WERI-Rb-1 (cell line): ENCODE measurements at places on chromosomes 3 and 15.

- no peak for DNase-seq
Observed at GRCh38 chr3:22585504-22585903, 617.6 kb upstream of the UBE2E2 start.

GRCh38 chr15:90000186-90001001 lies 730 bp upstream of the ZNF710 start:
- no peak for DNase-seq

DNA sequence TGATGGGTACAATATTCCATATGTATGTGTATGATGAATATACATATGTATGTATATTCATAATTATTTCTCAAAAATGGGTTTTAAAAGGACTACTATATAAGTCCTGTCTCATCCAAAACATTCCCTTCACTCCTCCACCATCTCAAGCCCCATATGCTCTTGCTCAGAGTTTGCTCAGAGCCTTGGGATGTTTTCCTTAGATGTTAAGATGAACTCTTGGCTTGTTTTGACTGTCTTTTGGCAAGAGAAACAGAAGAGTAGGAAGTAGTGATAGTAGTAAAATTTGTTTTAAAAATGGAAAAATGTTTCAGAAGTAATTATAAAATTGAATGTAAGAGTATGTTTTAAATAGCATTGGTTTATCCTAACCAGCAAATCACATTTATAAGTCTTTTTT lies 6.2 kb upstream of the EPHA3 start:
- no peak for DNase-seq

DNA sequence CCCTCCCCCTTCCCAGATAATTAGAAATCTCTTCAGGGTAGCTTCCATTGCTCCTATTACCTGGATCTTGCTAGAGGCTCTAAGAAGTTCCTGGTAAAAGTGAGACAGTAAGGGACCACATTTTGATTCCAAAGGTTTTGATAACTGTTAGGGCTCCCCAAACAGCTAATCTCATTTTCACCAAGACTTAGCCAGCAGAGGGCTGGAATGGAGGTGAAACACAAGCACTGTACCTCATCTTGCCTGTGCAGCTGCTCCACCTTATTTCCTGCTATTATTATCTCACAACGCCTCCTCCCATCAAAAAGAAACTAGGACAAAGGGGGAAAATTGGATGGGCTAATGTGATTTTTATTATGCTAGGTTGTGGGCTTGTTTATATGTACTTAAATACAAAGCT lies 7.3 kb downstream of the SETD5 start:
- no peak for DNase-seq

DNA sequence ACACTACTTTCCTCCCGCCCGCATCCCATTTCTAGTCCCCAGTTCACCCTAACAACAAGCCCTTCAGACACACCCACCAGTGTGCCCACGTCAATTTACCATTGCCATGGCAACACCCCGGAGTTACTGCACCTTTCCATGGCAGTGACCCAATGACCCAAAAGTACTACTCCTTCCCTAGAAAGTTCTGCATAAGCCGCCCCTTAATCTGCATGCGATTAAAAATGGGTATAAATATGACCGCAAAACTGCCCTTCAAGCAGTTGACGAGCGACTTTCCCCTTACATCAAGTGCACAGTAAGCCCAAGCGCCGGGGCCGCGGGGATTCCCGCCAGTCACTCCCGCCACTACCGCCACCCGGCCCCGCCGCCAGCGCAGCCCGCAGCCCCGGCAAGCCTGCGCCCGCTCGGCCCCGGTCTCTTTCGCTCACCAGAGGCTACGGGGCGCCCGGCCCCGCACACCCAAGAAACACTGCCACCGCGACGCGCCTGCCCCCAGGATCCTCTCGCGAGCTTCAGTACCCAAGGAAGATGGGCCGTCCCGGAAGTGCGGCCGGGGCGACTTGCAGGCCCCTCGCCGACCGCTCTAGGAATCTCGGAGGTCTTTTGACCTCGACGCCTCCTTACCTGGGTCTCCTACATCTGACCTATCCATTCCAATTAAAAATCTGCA lies 27.2 kb upstream of the ZNF502 start:
- peak; percentile 89 for DNase-seq

DNA sequence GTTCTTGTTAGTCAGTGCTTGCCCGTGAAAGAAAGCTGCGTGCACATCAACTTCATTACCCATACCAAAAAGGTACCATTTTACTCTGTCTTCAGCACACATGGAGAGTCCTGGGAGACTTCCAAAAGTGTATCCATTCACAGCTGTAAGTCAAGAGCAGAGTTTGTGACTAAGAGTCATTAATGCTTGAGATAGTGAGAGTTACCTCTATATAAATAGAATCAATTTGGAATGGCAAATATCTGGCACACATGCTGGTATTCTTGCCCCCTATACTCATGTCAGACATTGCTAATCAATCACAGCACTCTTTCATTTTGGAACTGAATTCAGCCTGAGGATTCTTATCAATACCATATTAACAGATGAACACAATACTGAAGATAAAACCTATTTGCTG lies 14.2 kb downstream of the CP start:
- DNase-seq, result no peak

DNA sequence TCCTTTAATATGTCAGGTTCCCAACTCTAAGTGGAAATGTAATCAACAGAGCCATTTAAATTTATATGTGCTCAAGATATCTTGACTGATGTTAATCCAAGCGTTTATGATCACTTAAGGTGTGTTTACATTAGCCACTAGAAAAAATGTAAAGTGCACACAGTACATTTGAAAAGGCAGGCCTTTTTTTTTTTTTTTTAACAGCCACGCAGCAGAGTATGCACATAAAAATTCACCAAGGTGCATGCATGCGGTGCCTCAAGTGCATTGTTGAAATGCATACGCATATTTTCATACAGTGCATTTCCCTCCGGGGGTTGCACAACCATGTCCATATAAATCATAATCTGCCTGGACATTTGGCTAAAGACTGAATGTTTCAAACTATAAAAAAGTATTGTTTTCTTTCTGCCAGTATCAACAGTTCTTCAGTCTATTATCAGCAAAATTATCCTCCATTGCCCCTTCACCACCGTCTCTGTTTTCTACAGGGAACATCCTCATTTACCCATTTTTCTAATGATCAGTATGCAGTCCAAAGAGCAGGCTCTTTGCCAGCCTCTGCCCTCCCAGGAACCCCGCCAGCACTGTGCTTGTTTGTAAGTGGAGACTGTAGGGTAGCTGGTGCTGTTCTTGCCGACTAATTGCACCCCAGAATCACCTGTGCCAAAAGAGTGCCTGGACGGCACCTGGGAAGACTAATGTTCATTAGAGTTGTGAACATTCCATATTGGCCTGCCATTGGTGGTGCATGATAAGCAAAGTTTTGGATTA lies 611.2 kb upstream of the CFAP20DC start:
- DNase-seq, result no peak

- no peak for DNase-seq
Observed at GRCh38 chr3:38397320-38397719, 50.7 kb downstream of the XYLB start.

GRCh38 chr15:28956491-28956890 lies 70.7 kb downstream of the APBA2 start:
- DNase-seq, result no peak

DNA sequence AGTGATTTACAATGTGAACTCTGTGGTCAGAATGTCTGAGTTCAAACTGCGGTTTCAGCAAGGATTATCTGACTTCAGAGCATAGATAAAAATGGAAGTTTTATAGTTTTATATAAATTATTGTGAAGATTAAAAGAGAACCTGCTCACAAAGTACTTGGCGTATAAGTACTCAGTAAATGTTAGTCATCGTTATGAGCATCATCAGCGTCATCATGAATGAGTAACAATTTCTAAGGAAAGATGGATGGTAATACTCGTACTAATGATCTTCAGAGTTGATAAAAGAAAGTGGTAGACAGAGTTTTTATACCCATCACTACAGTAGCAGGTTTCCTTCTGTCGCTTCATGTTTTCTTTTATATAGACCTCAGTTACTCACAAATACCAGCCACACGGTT lies 341.8 kb downstream of the RAP2B start:
- no peak for DNase-seq

GRCh38 chr15:77097248-77097721 lies 26.4 kb upstream of the TSPAN3 start:
- DNase-seq, result peak; percentile 88
